GM23338 (cell line): ENCODE measurements at places on chromosomes 7 and 10. TPM values are rescaled to one million over a fixed set of nuclear protein-coding genes. Genes with fewer than 3 reads are reported as not detected.

Gene LIPJ
- 0.04 and 0.14 TPM in 2 replicates for total RNA-seq

Gene CACNA2D1
- 20.4 and 33.7 TPM in 2 replicates for total RNA-seq

GRCh38 chr7:16293669-16294425, 127.5 kb downstream of the CRPPA start:
- no peak for DNase-seq
- no peaks in the 10 kb centered on the region for H3K36me3 ChIP-seq
- H3K4me3 ChIP-seq: no peak overlapping the region
- no peaks in the 10 kb centered on the region for H3K27me3 ChIP-seq

DNA sequence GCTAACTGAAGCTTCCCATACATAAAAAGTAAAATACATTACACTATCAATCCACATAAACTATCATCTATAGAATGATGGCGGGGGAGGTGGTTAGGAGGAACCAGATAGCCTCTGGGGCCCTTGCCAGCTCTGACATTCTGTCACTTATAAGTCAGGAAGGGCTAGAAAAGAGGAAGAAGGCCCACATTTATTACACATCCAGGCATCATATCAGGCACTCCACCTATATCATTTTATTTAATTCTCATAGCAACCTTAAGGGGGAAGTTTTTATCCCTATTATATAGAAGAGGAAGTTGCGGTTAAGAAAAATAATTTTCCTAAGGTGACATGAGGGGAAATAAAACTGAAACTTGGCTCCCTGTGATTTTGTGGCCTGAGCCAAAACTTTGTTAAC, 29.9 kb downstream of the HEPACAM2 start:
- H3K27ac ChIP-seq: no peak overlapping the region
- no peaks in the 10 kb centered on the region for H3K4me1 ChIP-seq
- DNase-seq: no peak
- H3K36me3 ChIP-seq: no peaks in the 10 kb centered on the region
- no peak overlapping the region for H3K4me3 ChIP-seq

DNA sequence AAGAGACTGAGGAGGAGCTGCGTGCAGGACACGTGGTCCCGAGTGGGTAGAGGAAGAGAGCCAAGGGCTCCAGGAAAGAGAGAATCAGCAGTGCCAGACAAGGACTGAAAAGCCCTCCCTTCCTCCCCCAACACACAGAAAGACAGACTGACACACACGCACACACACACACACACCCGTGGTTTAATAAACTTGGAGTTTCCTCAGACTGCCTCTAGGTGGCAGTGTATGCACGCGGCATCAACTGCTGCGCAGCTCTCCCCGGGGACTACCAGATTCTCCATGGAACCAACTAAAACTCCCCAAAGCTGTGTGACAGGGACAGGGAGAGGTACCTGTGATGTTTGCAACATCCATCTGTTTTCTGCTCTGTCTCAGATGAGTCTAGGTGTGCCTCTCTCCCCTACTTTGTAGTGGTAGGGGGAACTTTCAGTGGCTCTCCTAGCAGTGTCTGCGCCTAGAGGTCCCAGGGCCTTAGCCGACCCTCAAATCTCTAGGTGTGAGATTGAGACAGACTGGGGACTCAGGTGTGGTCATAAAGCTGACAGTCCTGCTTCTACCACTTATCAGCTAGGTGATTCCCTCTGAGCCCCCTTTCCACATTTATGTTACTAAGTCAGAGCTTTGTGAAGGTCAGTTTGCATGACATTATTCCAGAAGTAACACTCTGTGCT, 9.3 kb upstream of the TSPAN14 start:
- no peaks in the 10 kb centered on the region for H3K4me1 ChIP-seq
- H3K27me3 ChIP-seq: no peaks in the 10 kb centered on the region
- no peak overlapping the region for H3K27ac ChIP-seq
- no peak overlapping the region for H3K4me3 ChIP-seq

DNA sequence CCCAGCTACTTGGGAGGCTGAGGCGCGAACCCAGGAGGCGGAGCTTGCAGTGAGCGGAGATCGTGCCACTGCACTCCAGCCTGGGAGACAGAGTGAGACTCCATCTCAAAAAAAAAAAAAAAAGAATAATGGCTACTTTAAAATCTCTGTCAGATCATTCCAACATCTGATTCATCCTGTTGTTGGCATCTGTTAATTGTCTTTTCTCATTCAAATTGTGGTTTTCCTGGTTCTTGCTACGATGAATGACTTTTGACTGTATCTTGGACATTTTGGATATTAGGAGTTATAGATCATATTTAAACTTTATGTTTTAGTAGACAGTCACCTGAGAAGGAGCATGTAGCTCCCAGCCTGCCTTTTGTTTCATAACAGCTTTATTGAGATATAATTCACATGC, 8.5 kb downstream of the TPST1 start:
- H3K4me3 ChIP-seq: no peak overlapping the region
- no peak for DNase-seq
- no peak overlapping the region for H3K27ac ChIP-seq
- H3K27me3 ChIP-seq: no peaks in the 10 kb centered on the region
- no peaks in the 10 kb centered on the region for H3K4me1 ChIP-seq
- no peaks in the 10 kb centered on the region for H3K36me3 ChIP-seq
